Panc1 (cell line): ENCODE measurements at places on chromosomes 4 and X. TPM values are rescaled to one million over a fixed set of nuclear protein-coding genes. Genes with fewer than 3 reads are reported as not detected.
A peak's percentile ranks its signal among the peaks of the same experiment; 100 is the strongest.

- no peaks in the 10 kb centered on the region for H3K36me3 ChIP-seq
- no peak for DNase-seq
- no peak overlapping the region for H3K4me3 ChIP-seq
- no peaks in the 10 kb centered on the region for H3K27me3 ChIP-seq
These were observed 27.1 kb downstream of the PIR start for GRCh38 chrX:15465896-15466651.

Gene SSX3
- not detected for total RNA-seq

Gene SPANXN4
- total RNA-seq, result not detected

GRCh38 chr4:57081651-57082621 is 28.2 kb downstream of the IGFBP7 start:
- no peaks in the 10 kb centered on the region for H3K4me1 ChIP-seq
- DNase-seq, result peak; percentile 18
- no peaks in the 10 kb centered on the region for H3K27me3 ChIP-seq
- no peak overlapping the region for H3K27ac ChIP-seq
- H3K36me3 ChIP-seq, result no peaks in the 10 kb centered on the region
